ENCODE measurements at places on chromosomes 4 and X.

DNA sequence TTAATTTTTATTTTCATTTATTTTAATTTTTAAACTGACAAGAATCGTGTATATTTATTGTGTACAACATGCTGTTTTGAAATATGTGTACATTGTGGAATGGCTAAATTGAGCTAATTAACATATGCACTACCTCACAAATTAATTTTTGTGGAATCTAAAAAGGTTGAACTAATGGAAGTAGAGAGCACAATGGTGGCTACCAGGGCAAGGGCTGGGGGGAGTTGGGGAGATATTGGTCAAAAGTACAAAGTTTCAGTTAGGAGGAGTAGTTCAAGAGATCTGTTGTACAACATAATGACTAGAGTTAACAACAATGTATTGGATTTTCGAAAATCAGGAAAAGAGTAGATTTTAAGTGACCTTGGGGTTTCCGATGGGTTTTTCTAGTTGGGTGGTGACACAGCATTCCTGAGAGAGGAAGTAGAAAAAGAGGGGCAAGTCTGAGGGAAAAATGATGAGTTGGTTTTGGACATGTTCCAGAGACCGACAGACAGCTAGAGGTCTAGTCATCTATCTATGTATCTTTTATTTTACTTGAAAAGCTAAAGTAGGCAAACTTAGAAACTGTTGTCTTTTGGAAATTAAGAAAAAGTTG, 23.2 kb downstream of the APOO start:
- peak; percentile 83 for DNase-seq

GRCh38 chr4:80307183-80307735, 28.3 kb upstream of the CFAP299 start:
- no peak for DNase-seq

- no peak for DNase-seq
These were observed 33.2 kb upstream of the EDA2R start for GRCh38 chrX:66672106-66672505.

DNA sequence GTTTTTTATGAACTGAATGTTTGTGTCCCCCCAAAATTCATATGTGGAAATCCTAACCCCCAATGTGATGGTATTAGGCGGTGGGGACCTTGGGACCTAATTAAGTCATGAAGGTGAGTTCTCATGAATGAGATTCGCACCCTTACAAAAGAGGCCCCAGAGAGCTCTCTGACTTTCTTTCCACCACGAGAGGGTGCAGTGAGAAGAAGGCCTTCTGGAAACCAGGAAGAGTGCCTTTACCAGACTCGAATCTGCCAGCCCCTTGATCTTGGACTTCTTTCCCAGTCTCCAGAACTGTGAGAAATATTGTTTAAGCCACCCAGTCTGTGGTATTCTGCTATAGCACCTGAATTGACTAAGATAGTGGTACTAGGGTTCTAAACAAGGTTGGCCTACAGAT, 40.8 kb downstream of the STK26 start:
- no peak for DNase-seq

GRCh38 chrX:114959729-114960128, 57.7 kb downstream of the IL13RA2 start:
- peak; percentile 27 for DNase-seq

- DNase-seq, result peak; percentile 48
These were observed 516 bp downstream of the SGMS2 start for GRCh38 chr4:107825072-107825824.

DNA sequence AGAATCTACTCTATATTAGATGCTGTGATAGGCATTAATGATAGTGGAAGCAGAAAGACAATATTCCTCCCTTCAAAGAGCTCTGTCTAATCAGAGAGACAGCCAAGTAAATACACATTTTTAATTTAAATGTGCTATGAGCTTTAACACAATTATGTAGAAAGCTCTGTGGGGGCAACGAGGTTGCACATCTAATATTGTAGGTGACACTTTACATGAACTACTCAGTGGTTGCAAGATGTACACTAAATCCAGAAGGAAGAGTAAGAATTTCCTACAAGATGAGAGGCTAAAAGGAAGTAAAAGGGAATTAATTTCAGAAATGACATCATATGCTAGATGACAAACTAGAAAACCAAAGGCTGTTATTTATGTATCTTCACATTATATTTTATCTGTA, 120.9 kb downstream of the SPCS3 start:
- DNase-seq, result no peak

DNA sequence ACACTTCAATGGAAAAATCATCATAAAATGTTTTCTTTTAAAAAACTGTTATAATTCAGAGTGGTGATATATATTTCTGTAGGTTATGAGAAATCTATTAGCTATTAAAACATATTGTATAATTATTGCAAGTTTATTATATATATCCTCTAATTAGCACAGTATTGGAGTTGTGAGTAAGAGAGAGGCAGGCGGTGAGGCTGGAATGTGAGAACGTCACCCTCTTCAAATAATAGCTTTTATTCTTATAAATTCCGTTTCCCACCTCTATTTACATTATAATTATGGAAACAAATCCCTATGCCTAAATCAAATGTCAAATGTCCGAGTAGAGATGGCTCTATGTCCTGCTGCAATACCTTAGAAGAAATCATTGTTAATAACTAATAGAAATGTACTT, 292.9 kb downstream of the ADGRL3 start:
- DNase-seq, result no peak

- DNase-seq, result no peak
These were observed 15.1 kb downstream of the C4orf36 start for GRCh38 chr4:86876894-86877685.

- DNase-seq, result no peak
These were observed 186.4 kb downstream of the BCOR start for GRCh38 chrX:39911278-39911897.

DNA sequence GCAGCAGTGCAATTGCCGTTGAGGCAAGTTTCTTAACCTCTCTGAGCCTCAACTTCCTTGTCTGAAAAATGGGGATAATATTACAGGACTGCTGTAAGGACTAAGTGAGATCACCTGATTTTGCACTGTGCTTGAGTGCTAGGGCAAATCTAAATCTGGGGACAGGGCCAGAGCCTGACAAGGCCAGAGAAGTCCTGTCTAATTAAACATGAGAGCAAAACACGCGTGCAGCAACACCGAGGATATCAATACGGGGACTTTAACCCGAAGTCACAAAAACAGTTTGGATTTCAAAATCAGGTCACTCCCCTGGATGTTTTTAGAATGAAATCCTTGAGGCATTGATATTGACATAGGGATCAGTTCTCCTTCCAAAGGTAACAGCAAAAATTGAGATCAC, 5.7 kb upstream of the GJB1 start:
- no peak for DNase-seq

DNA sequence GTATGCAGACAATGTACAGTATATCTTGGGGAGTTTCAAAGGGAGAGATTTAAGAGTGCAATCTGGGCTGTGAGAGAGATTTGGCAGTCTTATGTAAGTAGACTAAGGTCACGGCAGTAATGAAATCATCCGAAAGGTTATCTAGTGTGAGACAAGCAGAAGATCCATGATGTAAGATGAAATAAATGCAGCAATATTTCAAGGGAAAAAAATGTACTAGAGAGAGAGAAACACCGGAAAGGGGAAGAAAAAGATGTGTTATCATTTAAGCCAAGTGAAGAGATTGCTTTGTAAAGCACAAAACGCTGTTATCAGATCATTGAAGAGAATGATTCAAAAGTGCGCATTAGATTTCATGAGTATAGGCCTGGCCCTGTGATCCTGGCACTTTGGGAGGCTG, 88.4 kb upstream of the GUCY1A1 start:
- no peak for DNase-seq

- DNase-seq, result peak; percentile 72
These were observed 694 bp downstream of the PDS5A start for GRCh38 chr4:39976945-39977488.

GRCh38 chr4:108628411-108628810, 8.0 kb downstream of the RPL34 start:
- DNase-seq, result no peak

DNA sequence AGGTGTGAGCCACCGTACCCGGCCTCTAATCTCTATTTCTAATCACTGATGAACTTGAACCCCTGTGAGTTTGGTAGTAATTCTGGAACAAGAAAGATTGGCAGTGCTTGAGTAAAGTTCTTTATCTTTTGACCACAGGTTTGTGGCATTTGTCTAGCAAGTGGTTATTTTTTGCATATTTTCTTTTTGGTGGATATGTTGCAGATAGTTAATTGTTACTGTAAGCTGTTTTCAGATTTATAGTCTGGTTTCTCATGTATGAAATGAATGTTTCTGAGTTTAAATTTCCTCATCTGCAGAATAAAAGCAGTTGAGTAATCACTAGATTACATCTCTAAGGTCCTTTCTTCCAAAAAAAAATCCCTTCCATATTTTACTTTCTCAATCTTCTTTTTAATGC, 105.2 kb downstream of the GASK1B start:
- no peak for DNase-seq

GRCh38 chrX:23052324-23052723, 52.6 kb downstream of the DDX53 start:
- no peak for DNase-seq

DNA sequence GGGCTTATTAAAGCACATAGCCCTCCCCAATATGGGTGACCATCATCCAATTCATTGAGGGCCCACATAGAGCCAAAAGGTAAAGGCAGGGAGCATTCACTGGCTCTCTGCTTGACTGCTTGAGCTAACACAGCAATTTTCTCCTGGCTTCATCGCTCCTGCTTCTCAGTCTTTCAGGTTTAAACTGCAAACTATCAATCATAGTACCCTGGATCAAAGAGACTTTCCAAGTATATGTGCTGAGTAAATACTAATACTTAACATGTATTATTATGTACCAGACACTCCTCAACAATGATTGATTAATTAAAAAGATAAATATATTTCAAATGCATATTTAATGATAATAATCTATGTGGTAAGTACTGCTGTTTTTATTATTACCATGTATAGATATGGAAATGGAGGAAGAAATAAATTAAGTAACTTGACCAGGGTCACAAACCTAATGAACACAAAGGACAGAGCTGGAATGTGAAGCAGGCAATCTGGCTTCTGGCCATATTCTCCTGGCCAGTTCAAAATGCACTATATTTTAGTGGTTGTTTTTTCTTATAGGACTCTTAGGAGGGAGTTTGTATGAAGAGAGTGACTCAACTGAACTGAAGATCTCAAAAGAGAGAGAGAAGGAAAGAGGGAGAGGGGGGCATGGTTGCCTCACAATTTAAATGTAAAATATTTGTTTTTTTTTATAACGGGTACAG, 1197.3 kb downstream of the TECRL start:
- no peak for DNase-seq

DNA sequence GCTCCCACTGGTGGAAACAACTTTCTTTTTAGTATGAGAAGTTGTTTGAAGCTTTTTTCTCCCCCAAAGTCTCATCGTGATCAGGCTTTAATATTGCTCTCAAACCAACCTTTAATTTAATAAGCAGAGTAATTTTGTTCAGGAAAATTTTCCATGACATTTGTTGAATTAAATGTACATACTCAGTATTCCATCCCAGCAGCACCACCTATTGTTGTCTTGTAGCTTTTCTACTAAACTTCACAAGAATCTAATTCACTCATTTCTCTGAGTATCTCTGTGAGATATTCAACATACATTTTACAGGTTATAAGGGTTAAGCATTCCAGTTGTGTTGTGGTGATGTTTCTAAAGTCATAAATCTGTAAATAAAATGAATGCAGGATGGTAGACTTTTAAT, 218.3 kb upstream of the HAND2 start:
- DNase-seq, result peak; percentile 31

DNA sequence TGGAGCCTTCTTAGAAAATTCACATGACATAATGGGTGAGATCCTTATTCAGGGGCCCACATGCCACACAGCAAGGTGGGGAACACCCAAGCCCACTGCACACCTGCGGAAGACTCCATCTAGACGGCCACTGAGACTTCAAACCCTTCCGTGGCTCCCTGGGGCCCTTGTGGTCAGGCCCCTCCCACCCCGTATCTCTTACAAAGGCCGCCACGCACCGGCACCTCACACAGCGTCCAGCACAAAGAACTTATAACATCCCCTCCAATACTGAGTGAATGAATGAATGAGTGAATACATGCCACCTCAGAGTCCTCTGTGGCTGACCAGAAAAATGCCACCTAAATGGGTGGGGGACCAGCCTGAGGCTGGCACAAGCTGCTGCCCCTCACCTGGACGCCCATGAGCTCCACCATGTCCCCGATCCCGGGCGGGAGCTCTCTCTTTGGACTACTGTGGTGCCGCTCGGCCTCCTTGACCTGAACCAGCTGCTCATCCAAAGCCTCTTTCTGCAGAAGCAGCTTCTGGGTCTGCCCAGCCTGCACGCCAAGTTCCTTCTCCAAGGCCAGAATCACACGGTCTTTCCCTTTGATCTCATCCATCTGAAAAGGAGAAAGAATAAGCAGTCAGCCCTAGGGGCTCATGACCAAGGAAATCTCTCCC, 66.9 kb upstream of the C4orf50 start:
- no peak for DNase-seq

DNA sequence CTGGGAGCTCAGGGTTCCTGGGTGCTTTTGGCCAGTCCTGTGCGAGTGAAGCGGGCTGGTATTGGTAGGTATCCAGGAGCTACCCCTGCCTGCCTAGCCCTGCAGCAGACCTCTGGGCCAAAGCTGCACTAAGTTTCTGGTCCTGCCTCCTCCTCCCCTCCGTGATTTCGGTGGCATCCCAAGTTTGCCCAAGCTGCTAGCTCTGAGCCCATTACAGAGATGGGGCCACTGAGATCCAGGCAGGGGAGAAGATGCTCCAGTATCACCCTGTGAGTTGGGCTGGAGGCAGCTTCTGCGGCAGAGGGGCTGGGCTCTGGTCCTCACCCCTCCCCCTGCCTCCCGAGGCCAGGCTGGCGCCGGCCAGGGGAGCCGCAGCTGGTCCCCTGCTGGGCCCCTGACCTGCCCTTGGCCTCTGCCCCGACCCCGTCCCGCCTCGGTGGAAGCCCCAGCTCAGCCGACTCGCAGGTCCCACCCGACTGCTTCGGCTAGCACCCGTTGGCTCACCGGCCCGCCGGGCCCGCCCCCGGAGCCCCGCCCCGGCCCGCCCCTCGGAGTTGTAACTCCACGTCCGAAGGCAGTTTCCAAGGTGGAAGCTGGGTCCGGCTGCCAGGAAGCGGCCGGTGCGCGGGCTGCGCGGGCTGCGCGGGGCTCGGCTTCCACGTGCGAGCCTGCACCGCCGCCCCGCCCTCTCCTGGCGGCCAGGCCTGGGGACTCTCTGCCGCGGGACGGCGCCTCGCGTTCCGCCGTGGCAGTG, at the start of gene DUSP9:
DUSP9 (plus strand) TSS at position 584 of the 754 bp plus-strand sequence. CDS start 751 bp downstream, outside the sequence.
- no peak for DNase-seq

- no peak for DNase-seq
These were observed 9.0 kb upstream of the NSG1 start for GRCh38 chr4:4377732-4378460.

DNA sequence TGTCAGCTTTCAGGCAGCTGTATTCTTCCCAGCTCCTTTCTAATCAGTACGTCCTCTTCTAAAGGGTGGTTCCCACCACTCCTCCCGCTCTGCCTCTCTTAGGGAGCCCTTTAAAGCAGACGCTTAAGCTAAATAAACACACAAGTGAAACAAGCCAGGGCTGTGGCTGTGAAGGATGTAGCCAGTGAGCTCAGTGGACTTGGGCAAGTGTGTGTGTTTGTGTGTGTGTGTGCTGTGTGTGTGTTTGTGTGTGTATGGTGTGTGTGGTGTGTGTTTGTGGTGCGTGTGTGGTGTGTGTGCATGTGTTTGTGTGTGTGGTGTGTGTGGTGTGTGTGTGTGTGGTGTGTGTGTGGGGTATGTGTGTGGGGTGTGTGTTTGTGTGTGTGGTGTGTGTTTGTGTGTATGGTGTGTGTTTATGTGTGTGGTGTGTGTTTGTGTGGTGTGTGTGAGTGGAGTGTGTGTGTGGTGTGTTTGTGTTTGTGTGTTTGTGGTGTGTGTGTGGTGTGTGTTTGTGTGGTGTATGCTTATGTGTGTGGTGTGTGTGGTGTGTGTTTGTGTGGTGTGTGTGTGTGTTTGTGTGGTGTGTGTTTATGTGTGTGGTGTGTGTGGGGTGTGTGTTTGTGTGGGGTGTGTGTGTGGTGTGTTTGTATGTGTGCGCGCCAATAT, 283.3 kb downstream of the PTTG2 start:
- peak; percentile 46 for DNase-seq

Data from OCI-M1 (cell line).